ENCODE measurements at places on chromosomes 1 and 21.

- DNase-seq, result no peak
These were observed 156.4 kb downstream of the PTGER3 start for GRCh38 chr1:70891051-70891843.

DNA sequence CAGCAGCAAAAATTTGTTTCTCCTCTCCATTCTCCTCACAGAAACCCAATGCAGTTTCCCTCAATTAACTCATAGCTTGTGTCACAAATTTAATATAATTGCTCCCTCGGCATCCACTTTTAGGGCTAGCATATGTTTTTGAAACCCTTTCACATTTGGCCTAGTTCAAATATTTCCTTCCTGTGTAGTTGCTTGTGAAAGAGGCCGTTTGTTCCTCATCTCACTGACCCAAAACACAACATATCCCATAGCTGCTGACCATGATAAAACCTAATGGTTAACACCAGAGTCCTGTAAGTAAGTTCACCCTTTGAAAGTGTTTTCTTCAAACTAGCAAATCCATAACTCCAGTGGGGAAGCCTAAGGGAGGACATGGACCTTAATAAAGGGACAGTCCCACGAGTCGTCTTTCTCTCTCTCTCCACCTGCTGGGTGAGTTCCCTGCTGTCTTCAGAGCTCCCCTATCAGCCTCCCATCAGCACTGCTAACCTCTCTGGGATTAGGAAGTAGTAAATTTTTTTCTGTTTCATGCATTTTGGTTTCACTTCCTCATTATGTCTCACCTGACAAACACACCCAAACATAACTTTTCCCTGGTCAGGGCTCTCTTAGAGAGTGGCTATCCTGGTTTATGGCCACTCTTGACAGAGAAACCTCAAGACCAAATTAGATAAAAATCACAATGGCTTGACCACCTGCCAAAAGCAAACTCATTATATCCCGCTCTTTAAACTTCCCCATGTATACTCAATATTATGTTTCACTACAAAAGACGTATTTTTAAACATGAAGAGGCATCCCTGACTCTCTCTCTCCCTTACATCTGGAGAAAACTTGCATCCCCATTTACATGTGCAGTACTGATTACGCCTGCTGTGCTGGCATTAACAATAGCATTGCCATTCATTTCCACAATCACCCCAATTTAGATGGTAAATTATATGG is 177.7 kb upstream of the HP1BP3 start:
- no peak for DNase-seq

DNA sequence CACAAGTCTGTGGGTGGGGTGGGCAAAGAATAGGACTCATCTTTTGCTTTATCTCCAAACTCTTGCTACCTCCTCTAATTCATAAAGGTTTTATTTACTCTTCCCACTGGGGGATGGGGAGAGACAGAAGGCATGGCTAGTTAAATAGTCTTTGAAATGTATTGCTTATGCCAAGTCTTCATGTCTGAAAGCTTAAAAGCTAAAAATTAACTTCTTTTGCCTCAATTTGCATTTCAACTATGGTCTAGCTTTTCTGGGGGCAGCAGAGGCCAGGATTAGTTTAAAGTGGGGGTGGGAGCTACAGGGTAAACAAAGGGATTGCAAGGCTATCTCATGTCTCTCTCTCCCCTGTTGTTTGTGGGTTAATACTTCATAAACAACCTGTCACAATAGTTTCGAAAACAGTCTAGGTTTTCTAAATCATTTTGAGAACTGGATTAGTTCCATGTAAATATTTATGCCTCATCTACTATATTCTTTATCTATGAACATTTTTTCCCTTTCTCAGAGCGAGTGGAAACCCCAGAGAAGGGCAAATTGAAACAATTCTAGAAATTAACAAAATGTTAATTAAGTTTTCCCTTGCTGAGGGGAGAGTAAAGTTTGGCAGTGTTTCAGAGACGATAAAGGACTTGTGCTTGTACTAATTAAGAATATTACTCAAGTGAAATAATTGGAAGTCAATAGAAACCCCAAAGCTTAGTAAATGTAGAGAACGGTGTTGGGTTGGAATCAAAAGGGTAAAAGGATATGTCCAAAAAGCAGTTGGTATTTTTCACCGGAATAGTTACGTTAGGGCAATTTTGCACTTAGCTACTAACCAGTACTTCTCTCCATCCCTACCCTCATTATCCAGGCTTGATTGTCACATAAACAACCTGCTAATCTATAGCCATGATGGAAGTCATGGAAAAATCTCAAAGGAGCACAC is 182.2 kb downstream of the GIPC2 start:
- DNase-seq, result no peak

GRCh38 chr1:209703834-209704504 is 677 bp upstream of the HSD11B1 start:
- DNase-seq, result no peak

DNA sequence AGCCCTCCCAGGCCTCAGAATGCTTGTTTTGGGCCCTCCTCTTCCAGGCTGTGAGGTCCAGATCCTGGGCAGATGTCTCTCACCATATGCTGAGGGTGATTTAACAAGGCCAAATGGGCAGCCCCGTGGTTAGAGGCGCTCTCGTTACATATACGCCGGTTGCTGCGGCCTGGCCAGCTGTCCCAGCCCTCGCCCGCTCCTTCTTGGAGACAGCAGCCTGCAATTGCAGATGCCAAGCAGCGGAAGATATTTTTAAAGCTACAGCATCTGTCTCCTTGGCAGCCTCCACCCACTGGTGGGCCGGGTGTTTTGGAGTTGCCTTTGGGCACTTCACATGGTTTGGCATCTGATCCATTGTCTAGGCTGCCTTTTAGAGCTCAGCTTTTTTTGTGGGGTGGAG is 178.8 kb upstream of the NFIA start:
- DNase-seq, result no peak

- DNase-seq, result no peak
These were observed 24.7 kb upstream of the GUCA2B start for GRCh38 chr1:42128499-42128898.

GRCh38 chr1:185441605-185442004 is 124.6 kb upstream of the IVNS1ABP start:
- no peak for DNase-seq

- DNase-seq, result no peak
These were observed 99.7 kb downstream of the NOS1AP start for GRCh38 chr1:162169031-162169790.

DNA sequence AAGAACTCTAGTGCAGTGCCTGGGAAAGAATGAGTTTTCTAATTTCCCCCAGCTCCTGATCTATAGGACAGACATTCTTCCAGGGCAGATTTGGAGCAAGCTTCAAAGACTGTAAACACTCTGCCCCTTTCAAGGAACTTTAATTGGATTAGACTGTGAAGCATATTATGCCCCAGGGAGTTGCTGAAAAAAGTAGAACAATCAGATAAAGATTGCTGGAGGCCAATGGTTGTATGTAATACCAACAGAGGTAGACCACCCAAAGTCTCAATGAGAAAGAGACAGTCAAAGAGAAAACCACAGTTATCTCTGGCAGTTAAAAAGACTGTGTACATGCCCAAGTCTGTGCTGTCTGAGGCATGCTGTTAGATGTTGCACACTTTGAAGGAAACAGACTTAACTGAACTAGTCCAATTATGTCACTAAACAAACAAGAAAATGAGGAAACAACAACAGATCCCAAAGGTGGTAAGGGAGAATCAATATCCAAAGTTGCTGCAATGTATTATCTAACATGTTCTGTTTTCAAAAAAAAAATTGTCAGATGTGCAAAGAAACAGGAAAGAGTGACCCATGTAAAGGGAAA is 24.4 kb downstream of the C4BPA start:
- no peak for DNase-seq

- DNase-seq, result no peak
These were observed at the start of gene GNG12 for GRCh38 chr1:67832737-67833601. Gene GNG12 (minus strand): TSS chr1:67833467. CDS start chr1:67707686, 125,781 bp downstream.

- no peak for DNase-seq
These were observed 32.4 kb downstream of the PLEKHA6 start for GRCh38 chr1:204327359-204327758.

DNA sequence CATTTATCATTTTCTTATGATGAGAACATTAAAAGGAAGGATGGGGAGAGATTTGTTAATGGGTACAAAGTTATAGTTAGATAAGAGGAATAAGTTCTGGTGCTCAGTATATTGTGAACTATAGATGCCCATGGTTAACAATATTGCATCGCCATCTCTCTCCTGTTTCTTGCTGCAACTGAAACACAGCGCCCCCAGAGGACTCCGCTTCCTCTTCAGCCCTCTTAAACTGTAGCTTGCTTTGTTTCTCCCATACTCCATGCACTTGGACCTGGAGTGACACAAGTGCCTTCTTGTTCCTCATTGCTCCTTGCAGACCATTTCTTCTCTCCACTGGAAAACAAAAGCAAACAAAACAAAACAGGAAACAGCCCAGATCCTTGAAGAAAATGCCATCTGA is 70.1 kb upstream of the NTPCR start:
- no peak for DNase-seq

GRCh38 chr1:160346958-160347357 is 3.8 kb downstream of the NCSTN start:
- DNase-seq, result no peak

DNA sequence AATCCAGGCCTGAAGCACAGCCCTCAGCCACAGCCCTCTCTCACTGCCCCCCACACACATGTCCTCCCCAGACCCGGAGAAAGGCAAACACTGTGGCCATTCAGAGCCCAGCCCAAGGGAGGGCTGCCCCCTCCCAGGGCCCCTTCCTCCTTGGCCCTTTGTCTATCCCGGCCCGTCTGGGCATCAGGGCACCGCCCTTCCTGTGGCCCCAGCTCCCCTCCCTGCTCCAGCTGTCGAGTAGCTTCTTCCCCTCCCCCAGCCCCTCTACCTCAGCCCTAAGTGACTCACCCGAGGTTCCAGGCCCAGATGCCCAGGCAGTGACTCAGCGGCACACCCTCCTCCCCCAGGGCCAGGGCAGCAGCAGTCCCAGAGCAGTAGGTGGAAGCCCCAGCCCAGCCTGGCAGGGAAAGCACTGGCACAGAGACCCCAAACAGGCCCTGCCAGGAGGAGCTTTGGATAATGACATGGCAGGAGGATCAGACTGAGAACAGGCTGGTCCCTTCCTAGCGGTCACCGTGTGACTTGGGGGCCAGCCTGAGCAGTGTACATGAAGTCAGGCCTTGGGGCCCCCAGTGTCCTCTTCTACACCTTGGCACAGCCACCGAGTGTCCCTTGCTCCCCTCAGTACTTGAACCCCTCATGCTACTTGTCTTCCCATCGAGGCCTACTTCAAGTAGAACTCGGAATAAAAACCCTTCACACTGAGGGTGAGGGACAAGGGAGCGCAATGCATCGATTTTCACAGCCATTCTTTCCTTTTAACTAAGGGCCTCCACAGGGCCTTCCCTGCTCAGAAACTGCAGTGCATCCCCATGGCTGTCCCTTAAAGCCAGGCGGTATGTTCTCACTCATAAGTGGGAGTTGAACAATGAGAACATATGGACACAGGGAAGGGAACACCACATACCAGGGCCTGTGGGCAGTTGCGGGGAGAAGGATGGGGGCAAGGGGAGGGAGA is 1.0 kb upstream of the S100A2 start:
- DNase-seq, result no peak

- no peak for DNase-seq
These were observed 15.0 kb downstream of the IFNAR2 start for GRCh38 chr21:33244779-33245105.

- DNase-seq, result no peak
These were observed 63.3 kb downstream of the MEF2D start for GRCh38 chr1:156437037-156437867.

- no peak for DNase-seq
These were observed 1.0 kb upstream of the NADK start for GRCh38 chr1:1779320-1779675.

- no peak for DNase-seq
These were observed 126.7 kb downstream of the NTNG1 start for GRCh38 chr1:107267489-107267888.

- DNase-seq, result no peak
These were observed 144.5 kb downstream of the SLC45A1 start for GRCh38 chr1:8462371-8462892.

GRCh38 chr21:14259747-14260146 is 43.8 kb downstream of the RBM11 start:
- DNase-seq, result peak; percentile 50

DNA sequence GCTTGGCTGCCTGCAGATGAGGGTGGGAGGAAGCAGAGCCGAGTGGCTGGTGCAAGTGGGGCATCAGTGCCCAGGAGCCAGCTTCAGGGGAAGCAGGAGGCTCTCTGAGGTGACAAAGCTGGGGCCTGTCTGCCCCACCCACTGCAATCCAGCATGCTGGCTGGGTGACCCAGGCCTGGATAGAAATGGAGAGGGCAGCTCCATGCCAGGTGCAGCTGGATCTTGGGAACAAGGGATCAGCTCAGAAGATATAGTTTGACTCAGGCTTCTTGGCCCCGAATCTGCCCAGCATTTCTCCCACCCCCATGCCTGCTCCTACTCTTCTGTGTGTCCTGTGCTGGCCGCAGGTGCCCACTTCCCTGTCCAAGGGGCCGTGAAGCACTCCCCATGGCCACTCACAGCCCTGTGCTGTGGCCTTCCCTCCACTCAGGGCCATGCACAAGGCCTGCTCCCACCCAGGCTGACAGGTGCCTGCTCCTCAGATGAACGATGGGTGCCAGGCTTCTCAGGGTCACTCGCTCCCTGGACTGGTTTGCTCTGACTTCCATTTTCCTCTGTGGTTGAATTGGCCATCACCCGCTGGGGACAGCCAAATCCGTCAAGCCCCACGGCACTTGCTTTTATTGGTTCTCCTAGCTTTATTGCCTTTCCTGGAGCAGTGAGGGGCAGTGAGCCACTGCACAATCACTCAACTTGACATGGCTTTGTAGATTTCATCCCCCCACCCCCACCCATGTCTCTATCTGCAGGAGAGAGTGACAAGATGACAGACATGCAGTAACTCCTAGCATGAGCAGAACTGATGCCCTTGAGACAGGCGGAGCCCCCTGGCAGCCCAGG is 174.8 kb upstream of the VAMP3 start:
- no peak for DNase-seq

DNA sequence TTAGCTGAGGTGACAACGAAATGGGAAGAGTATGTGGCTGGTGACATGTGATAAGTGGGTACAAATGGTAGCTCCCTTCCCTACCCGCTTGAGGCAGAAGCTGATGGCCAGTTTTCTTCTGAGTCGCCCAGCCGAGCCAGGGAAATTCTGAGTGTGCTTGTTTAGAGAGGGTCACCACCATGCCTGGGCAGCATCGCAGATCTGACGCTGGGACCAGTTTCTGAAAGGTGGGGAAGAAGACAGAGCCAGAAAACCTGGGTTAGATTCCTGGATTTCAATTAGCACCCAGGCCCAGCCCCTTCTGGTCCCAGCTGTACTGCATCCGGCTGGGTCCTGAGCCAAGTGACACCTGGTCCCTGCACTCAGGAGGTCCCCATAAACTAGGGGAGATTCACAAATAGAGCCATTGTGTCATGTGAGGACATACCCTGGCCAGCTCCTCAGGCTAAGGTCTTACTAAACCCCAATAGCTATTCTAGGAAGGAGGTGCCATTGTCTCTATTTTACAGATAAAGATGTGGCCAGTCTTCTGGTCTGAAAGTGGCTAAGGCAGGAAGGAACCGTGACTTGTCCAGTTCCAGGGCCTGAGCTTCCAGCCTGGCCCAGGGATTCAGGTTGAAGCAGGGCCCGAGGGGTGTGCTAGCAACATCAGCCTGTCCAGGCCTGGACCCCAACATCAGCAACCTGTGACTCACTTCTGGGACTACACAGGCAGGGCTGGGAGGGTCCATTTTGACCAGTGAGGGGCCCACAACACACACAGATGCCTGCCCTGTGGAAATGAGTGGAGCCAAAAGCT is 1.7 kb upstream of the TMEM61 start:
- DNase-seq, result no peak
